ENCODE measurements at places on chromosomes 16 and 17. TPM values are rescaled to one million over a fixed set of nuclear protein-coding genes. Genes with fewer than 3 reads are reported as not detected.

The CES1 gene
- 401 TPM for total RNA-seq

The ASB16 gene
- not detected for total RNA-seq

DNA sequence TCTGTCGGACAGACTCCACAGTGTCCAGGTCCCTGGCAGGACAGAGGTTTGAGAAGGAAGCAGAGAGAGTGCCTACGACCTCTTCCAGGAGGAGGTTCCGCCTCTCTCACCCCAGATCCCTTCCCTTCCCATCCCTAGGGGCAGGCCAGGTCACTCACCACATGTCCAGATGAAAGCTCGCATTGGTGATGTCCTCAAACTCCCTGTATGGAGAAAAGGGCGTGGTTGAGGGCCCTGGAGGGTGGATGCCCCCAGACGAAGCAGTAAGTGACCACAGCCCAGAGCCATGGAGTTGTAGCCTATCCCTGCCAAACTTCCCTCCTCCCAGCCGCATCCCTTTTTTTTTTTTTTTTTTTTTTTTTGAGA lies 3.4 kb downstream of the UNC13D start:
- no peak for DNase-seq

GRCh38 chr17:78659546-78659945 lies 82.3 kb upstream of the DNAH17 start:
- no peak for DNase-seq

DNA sequence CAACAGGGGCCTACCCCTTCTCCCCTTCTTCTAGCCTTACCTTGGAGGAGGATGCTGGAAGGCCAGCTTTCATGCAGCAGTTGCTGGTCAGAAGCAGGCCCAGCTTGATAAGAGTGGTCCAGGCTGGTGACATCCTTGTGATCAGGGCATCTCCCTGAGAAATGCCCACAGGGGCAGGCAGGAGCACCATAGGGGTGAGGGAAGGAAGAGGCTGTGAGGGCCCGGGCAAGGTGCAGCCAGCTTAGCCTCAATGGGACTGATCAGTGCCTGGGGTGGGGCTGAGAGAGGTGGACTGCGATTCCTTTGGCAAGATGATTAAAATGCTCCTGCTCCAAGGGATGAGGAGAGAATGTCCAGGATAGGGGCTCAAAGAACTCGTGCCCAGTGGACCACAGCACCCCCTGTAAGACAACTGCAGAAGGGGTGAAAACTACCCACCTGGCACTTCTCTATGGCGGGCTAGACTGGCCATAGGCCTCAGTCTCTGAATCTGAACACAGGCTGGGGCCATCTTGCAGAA lies 9.5 kb upstream of the GALK1 start:
- peak; percentile 62 for DNase-seq

- no peak for DNase-seq
Measured at GRCh38 chr17:1179818-1180742, at the start of gene ABR. Gene ABR (minus strand): TSS chr17:1179981. CDS start chr17:1179727, 254 bp downstream.

DNA sequence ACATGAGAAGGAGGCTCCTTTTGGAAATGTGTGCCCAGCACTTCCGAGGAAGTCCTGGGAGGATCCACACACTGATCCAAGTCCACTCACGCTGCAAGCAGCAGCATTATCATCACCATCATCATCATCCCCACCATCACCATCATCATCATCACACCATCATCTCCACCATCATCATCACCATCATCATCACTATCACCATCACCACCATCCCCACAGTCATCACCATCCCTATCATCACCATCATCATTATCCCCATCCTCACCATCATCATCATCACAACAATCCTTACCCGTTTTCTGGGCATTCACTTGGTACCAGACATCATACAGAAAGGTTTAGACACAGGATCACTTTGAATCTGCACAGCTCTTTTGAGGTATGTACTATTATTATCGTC lies 47.8 kb upstream of the ACSF3 start:
- DNase-seq = no peak

DNA sequence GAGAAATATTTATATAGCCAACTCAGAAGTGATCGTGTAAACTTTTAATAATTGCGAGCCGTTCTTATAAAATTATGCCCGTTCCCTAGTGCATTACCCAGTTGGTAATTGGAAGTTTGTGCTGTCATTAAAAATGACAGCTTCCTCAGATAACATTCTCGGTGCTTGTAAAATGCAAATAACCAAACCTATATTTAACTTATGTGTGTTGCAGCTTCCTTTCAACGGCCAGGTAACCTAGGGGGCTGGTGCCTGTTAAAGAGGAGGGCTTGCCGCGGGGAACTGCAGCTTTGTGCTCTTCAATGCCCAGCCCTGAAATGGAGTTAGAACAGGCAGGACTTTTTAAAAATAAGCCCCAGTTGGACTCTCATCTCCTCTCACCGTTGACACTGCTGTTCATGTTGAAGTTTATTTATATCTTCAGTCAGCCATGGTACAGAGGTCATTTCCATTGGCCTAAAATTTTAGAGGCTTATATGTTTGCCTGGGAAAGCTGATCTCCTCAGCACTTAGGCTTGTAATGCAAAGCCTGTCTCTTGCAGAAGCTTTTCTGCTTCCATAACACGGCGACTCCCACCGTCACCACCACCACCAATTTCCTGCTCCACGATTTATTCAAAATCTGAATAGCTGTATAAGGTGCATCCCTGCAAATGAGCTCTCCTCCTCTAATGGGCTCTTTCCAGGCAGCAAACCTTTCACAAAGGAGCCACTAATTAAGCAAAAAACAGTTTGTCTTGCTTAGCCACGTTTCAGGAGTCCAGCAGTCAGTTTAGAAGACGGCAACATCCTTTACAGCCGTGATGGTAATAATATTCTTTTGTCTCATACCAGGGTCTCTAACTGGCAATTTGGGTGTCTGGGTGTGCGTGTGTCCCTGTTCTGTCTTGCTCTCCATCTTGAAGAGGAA lies 74.7 kb downstream of the RPA1 start:
- no peak for DNase-seq

DNA sequence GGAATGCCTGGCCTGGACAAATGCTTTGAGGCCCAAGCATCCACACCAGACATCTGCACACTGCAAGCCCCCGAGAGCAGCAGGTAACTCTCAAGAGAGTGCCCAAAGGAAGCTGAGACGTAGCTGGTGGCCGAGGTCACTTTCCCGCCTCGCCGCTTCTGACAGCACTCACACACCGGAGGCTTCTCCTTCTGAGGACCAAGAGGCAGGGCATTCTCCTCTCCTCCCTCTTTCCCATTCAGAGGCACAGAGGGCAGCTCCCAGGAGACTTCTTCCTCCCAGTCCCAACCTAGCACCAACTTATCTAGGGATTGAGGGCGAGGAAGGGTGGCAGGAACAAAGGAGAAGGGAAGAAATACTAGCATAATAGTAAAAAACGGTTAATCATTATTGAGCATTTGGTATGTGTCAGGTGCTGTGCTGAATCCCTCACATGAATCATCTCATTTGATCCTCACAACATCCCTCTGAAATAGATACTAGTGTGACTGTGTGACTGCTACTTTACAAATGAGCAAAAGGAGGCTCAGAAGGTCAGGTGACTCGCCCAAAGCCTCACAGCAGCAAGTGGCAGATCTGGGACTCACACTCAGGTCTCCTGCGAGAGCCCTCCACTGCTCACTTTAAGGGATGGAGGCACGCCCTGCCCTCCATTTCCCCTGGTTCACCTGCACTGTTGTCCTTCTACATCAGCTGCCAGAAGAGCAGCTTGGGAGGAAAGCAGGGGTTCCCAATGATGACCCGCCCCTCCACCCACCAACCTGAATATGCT lies 41.8 kb downstream of the MYO18A start:
- DNase-seq = no peak

GRCh38 chr16:81376880-81377279 lies 62.1 kb downstream of the GAN start:
- DNase-seq = no peak

GRCh38 chr17:65398040-65398787 lies 163.2 kb downstream of the AXIN2 start:
- DNase-seq = no peak
